ENCODE measurements at places on chromosomes 12 and 14. TPM values are rescaled to one million over a fixed set of nuclear protein-coding genes. Genes with fewer than 3 reads are reported as not detected.

The CCDC38 gene
- not detected for polyA plus RNA-seq

The DENND5B gene
- polyA plus RNA-seq: 30.7 TPM

The CLEC2A gene
- not detected for polyA plus RNA-seq

The CPNE6 gene
- not detected for polyA plus RNA-seq

The PABPN1 gene
- polyA plus RNA-seq: 127 TPM

The HSP90B1 gene
- polyA plus RNA-seq: 274 TPM

The TMEM63C gene
- polyA plus RNA-seq: 0.24 TPM

The GLI1 gene
- polyA plus RNA-seq: 0.18 TPM

The SYNE3 gene
- 8.8 TPM for polyA plus RNA-seq

The ERP27 gene
- polyA plus RNA-seq: 1.9 TPM

The SERPINA5 gene
- not detected for polyA plus RNA-seq

The RNASE2 gene
- polyA plus RNA-seq: 0.45 TPM

The PDZRN4 gene
- not detected for polyA plus RNA-seq

The CLEC1A gene
- polyA plus RNA-seq: not detected

The RESF1 gene
- polyA plus RNA-seq: 193 TPM

The NRDE2 gene
- polyA plus RNA-seq: 11.6 TPM

The C12orf50 gene
- polyA plus RNA-seq: not detected

Measured in IgD-negative memory B cell (primary cell).